ENCODE measurements at places on chromosomes 3 and 15.

DNA sequence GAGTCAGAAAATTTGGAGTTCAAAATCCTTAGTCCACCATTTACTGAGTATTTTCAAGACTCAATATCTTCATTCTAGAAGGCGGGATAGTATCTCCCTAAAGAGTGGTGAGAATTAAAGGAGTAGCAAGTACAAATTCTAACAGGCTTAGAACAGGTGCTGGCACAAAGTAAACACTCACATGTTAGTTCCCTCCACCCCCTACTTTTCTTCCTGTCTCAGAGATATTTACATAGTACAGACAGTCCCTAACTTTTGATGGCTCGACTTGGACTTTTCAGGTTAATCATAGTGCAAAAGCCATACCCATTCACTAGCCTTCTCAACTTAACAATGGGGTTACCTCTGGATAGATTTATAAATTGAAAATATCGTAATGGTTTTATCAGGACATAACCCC is 476.2 kb upstream of the RASGRP1 start:
- no peak for DNase-seq

DNA sequence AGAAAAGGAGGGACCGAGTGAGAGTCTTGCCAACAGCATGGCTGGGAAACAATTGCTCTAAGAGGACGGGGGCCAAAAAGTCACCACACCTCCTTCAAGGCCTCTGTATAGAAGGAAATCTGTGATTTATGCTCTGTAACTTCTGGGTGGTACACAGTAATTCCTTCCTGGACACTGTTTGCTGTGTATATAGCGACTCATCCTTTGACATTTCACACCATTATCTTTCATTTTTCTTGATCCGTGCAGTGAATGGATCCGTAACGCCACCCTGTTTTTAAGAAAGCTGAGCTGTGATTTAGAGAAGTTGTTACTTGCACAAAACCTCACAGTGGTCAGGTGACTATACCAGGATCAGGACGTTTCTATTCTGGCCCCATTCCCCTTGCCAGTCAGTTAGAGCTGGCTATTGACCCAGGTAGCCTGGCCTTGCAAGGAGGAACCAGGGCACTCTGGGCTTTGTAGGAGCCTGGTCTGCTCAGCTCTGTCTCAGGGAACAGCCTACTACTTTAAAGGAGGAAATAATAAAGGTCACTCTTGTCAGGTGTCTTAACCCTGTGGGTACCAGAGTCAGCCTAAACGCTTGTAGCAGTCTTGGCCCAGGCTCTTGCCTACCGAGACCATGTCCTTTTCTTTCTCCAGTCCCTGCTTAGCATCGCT is 86.5 kb upstream of the MYZAP start:
- DNase-seq, result no peak

GRCh38 chr3:52507359-52507758 is 12.2 kb downstream of the STAB1 start:
- DNase-seq, result peak; percentile 19

DNA sequence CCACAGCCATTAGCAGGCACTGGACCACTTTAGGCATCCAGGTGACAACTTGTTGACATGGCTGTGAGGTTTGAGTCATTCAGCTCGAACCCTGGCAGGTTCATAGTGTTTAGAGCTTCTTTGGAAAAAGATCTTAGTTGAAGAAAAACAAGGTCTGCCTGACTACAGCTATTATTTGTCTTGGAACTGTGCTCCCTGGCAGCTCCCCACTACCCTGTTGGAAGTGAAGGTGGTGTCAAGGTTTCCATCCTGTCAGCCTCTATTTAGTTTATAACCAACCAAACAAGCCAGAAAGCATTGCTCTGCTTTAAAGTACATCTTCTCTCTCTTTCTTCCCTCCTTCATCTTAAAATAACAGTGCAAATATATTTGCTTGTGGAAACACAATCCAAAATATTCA is 56.8 kb downstream of the KAT2B start:
- DNase-seq, result no peak

- DNase-seq, result no peak
These were observed 40.9 kb downstream of the CEMIP start for GRCh38 chr15:80820092-80820491.

- DNase-seq, result no peak
These were observed 455 bp upstream of the ABHD17C start for GRCh38 chr15:80694611-80695098.

GRCh38 chr3:189040656-189041335 is 131.0 kb upstream of the TPRG1 start:
- no peak for DNase-seq

DNA sequence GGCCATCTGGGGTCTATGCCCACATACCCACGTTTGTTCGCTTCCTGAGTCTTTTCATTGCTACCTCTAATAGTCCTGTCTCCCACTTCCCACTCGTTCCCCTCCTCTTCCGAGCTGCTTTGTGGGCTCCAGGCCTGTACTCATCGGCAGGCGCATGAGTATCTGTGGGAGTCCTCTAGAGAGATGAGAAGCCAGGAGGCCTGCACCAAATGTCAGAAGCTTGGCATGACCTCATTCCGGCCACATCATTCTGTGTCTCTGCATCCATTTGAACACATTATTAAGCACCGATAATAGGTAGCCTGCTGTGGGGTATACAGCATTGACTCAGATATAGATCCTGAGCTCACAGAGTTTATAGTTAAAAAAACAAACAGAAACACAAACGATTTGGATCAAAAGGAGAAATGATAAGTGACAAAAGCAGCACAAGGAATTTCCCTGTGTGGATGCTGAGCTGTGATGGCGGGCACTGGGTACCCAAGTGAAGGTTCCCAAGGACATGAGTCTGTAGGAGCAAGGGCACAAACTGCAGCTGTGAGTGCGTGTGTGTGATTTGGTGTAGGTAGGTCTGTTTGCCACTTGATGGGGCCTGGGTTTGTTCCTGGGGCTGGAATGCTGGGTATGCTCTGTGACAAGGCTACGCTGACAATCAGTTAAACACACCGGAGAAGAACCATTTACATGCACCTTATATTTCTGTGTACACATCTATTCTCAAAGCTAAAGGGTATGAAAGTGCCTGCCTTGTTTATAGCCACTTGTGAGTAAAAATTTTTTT is 35.9 kb downstream of the NR1I2 start:
- no peak for DNase-seq

DNA sequence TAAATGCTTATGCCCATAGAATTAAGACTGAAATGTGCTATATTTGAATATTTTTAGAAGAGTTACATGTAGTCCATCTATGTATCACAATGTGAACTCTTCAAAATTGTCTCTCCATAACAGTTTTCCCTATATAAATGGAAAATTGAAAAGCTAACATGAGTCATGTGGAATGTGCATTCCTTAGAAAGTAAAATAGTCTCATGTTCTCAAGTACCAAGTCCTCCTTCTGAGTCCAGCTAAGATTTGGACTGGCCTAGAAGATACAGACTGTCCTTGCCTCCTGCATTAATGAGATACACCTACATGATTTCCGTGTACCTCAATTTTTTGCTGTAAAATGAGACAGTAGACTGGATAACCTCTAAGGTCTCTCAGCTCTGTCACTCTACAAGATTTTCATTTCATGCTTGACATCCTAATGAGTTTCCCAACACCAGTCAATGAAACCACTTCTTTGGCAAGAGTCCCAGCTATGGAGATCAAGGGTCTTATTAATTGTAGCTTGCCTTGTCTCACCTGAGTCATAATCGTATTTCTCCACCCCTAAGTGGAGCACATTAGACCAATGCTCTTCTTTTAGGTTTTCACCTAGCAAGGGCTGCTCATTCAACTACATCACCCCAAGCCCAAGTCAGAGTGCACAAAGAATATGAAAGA is 350.6 kb upstream of the IL12A start:
- no peak for DNase-seq

- DNase-seq, result no peak
These were observed 365.0 kb upstream of the EPHA6 start for GRCh38 chr3:96449346-96449745.

DNA sequence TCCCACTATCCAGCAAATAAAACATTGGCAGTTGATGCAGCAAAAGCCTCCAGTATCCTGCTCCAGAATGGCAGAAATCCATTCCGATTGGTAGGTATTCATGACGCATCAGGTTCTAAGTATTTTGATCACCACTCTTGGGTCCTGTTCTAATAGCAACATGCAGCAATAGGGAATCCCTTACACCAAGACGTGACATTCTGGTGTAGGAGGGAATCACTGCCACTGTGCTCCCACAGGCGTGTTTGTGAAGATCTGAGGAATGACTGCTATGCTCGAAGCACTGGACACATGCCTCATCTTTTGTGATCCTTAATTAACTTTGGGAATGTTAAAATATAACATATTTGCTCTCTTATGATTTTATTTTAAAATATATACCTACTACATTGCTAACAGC is 552.9 kb downstream of the MECOM start:
- DNase-seq, result no peak

DNA sequence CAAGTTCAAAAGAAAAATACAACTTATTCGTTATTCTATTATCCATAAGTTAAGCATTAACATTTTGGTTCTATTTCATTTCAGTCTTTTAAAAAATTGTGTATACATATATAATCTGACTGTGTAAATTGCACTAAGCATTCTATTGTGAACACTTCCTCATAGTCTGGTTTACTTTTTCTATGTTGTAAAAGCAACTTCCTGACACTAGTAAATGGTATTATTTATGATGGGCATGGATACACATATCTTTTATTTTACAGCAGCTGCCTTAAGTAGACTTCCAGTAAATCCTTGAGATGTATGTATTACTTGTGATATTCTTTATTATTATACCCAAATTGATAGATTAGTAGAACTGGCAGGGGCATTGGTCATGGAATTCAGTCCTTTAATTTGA is 58.2 kb downstream of the FNDC3B start:
- DNase-seq, result no peak

GRCh38 chr3:147423537-147423797 is 14.3 kb downstream of the ZIC1 start:
- no peak for DNase-seq

- peak; percentile 94 for DNase-seq
These were observed 38.0 kb downstream of the PRICKLE2 start for GRCh38 chr3:64187065-64187959.

GRCh38 chr15:100235030-100235617 is 106.7 kb downstream of the ADAMTS17 start:
- DNase-seq, result no peak

- DNase-seq, result no peak
These were observed 402.1 kb downstream of the PDCD6IP start for GRCh38 chr3:34200576-34200975.

- DNase-seq, result no peak
These were observed 151.5 kb downstream of the ALCAM start for GRCh38 chr3:105518203-105518602.

DNA sequence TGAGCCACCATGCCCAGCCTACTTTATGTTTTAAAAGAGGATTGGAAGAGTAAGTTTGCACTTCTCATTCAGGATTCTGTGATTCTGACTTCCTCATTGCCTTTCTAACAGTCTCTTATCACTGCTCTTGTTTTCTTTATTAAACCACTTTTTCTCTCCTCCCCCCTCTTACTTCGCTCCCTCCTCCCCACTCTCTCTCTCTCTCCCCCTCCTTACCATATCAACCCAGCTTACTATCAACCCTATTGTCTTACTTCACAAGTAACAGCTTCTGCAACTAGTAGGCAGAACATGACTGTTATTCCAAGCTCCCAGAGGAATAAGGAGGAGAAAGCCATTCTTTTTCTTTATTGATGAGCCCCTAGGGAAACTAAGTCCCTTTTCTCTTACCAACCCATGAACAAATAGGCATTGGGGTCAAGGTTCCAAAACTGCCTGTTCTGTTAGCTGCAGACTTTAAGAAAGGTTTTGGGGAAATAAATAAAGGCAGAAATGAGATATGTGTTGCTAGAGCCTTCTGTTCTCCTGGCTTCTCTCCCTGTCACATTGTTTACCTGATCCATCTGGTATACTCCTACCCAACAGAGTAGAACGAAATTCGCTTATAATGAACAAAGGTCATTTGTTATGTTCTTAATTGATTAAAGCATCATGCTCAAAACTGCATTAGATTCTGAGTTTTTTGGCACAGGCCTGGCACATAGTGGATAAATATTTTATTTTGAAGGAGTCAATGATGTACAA is 56.4 kb upstream of the RASGRP1 start:
- no peak for DNase-seq

DNA sequence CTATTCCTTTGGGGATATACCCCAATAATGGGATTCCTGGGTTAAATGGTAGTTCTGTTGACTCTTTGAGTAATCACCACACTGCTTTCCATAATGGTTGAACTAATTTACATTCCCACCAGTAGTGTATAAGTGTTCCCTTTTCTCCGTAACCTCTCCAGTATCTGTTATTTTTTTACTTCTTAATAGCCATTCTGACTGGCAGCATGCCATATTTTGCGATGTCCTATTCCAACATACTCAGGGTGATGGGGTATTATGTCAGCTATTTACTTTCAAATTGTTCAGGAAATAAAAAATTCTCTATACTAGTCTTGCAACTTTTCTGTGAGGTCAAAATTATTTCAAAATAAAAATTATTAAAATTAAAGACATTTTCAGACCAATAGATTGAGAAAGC is 9.1 kb upstream of the PARP14 start:
- no peak for DNase-seq

- DNase-seq, result no peak
These were observed 236.5 kb downstream of the SQOR start for GRCh38 chr15:45871121-45871855.

DNA sequence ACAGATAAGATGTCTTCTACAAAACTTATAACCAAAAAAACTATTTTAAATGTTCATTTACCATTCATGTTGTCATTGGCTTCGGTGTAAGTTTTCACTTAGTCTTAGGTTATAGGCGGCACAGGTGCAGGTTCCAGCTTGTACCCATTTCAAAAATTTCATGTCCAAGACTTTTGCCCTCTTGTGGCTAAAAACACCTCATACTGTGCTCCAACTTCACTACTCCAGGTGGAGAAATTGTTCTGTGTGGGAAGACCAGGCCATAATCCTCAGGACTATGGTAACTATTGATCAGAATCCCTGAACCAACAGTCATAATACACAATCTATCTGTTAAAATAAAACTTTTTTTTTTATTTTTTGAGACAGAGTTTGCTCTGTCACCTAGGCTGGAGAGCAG is 95.2 kb upstream of the ATP11B start:
- DNase-seq, result no peak

DNA sequence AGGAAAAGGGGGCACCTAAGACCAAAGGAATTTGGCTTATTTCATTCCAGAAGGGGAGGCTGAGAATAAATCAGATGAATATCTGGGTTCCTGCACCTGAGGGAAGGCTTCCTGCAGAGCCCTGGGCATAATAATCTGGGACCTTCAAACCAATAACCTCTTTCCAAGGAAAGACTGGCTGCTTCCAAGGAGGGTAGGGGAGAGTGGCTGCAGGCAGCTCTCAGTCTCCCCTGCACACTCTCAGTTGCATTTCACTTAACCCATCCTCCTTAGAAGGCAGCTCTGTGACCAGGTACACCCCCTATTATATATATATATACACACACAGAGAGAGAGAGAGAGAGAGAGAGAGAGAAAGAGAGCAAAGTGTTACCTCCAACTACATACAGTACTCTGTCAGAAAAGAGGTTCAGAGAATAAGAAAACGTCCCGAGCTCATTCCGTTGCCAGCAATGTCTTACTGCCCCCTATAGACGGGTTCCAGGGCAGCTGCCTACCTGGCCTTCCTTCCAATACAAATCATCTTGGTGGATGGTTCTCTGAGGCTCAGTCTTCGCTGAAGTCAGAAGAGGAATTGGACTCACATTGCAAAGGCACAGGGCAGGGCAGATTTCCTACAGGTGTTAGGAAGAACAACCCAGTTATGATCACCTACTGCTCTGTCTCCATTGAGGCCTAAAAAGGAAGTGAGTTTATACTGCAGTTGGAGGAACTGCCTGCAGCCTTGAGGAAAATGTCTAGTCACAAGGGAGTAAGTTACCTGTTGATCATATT is 26.1 kb downstream of the CAPN3 start:
- no peak for DNase-seq

Measured in AG04449 (cell line).